ENCODE measurements at places on chromosomes 3 and 15. TPM values are rescaled to one million over a fixed set of nuclear protein-coding genes. Genes with fewer than 3 reads are reported as not detected.

Gene TNIK
- 74.9 TPM for total RNA-seq

Gene SUCNR1
- 0.73 TPM for total RNA-seq

Gene FBXL22
- total RNA-seq, result 0.64 TPM

Gene CLEC3B
- 17.1 TPM for total RNA-seq

Gene CHAC1
- total RNA-seq, result 2.1 TPM

Gene ITIH1
- total RNA-seq, result 0.18 TPM

Gene CCDC51
- total RNA-seq, result 6.0 TPM

Gene SLC24A5
- 0.18 TPM for total RNA-seq

Gene POC1A
- 4.2 TPM for total RNA-seq

Gene UTS2B
- total RNA-seq, result 0.64 TPM

Gene TIMP4
- total RNA-seq, result 17.6 TPM

Gene ADCY5
- 23.5 TPM for total RNA-seq

Gene NUSAP1
- 50.7 TPM for total RNA-seq

Gene AGBL1
- total RNA-seq, result 0.91 TPM

Gene GJD2
- total RNA-seq, result 9.6 TPM

Gene IGF2BP2
- total RNA-seq, result 42.4 TPM

Gene DUOXA2
- not detected for total RNA-seq

Gene TMEM266
- total RNA-seq, result 4.6 TPM

Measured in cerebellum (tissue), 4 donors.